ENCODE measurements at places on chromosomes 2 and 18. TPM values are rescaled to one million over a fixed set of nuclear protein-coding genes. Genes with fewer than 3 reads are reported as not detected.
A peak's percentile ranks its signal among the peaks of the same experiment; 100 is the strongest.

DNA sequence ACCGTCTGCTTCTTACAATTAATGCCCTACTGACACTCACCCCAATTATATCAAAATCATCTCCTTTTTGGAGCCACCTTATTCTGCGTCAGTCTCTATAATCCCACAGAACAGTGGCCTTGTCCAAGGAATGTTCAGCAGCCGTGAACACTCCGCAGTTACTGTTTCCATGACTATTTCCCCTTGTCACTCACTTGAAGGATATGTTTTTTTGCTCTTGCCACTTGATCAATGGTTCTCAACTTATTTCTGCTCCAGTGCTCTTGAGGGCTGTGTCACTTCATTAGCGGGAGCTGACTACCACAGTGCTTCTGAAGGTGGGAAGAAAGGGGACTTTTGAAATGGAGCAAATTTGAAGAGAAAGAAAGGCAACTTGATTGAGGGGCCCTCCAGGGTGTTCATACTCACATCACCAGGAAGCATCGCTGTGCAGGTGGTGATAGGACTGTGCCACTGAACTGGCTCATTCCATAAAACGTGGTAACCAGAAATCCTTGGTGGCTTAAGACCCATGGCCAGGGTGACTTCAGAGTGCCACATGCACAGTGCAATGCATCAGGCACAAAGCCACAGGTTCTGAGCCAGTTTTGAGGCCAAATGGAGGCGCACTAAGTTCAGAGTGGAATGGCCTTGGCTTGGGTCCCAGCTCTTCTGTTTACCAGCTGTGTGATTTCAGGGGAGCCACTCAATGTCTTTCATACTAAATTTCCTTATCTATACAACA, 320.6 kb upstream of the RAB12 start:
- no peak for DNase-seq

DNA sequence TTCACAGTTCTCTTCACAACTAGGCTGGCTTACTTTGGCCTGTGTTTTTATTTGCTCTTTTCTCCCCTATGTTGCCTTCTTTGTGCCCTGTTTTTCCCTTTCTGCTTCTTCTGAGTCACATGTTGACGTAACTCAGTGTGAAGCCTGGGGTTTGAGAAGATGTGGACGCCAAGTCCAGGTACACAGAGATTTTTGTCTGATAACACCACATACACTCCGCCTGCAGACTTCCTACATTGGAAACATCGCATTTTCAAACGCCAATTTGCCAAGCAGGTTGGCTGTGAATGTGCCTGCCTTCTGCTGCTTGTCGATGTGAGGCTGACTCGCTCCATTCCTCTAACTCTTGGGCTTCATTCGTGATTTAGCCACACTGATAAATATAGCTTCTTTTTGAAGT, 62.6 kb upstream of the FN1 start:
- DNase-seq, result no peak

GRCh38 chr18:32669549-32670165, 103.2 kb downstream of the KLHL14 start:
- DNase-seq, result no peak

GRCh38 chr2:160375802-160376469, 117.7 kb downstream of the RBMS1 start:
- DNase-seq, result no peak

DNA sequence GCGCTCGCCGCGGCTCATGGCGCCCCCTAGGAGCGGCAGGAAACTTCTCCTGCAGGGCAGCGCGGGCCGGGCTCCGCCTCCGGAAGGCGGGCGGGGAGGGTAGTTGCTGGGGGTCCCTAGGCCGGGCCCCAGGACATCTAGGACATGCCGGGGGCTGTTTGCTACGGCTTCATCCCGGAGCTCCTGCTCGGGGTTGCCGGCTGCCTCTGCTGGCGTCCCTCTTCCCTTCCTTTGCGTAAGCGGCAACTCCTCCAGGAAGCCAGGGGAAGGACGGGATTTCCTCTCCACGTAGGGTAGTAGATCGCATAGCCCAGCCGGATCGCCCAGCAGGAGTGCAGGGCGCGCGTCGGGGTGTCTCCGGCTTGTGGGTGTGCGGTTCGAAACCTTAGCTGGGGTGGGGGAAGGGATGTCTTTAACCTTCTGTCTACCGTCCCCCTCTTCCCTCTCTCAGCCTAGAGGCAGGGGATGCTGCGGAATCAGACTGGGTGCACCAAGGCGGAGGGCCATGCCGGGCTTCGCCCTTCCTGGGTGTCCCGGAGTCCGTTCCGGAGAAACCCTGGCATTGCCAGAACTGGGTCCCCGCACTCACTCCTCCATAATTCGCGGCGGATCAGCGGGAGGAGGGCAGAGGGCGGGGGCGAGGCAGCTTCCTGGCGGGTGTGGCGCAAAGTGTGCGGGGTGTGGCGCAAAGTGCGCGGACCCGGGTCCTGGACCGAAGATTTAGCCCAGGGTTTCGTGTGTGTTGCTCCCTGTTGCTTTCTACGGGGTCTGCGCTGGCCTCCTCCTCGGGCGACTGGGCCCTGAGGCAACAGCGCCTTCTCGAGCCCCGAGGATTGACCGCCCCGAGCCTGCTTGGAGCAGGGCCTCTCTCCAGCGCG, 12.2 kb upstream of the SKOR2 start:
- no peak for DNase-seq

- DNase-seq, result no peak
Observed at GRCh38 chr2:55581435-55581834, 36.0 kb downstream of the PPP4R3B start.

DNA sequence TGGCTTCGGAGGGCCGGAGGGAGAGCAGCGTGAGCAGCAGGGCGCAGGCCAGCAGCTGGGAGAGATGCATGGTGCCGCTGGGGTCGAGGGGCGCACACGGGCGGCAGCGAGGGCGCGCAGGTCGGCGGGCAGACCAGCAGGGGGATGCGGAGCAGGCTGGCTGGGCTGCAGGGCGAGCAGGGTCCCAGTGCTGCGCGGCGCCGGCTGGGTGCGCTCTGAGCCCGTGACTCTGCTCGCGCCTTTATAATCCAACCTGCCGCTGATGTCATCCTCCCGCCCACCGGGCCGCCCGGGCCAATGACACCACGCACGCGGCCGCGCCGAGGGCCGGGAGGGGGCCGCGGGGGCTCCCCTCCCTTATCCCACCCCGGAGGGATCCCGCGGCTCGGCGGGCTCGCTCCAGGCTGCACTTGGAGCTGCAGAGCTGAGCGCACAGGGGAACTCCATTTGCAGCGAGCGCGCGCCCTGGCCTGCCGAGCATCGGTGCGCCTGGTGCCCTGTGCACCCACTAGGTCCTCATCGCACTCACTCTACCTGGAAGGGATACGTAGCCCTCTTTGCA, at the start of gene NPPC:
Gene NPPC (minus strand): TSS at position 217 of the 562 bp plus-strand sequence. CDS start 147 bp downstream, at position 70.
- DNase-seq, result peak; percentile 84

DNA sequence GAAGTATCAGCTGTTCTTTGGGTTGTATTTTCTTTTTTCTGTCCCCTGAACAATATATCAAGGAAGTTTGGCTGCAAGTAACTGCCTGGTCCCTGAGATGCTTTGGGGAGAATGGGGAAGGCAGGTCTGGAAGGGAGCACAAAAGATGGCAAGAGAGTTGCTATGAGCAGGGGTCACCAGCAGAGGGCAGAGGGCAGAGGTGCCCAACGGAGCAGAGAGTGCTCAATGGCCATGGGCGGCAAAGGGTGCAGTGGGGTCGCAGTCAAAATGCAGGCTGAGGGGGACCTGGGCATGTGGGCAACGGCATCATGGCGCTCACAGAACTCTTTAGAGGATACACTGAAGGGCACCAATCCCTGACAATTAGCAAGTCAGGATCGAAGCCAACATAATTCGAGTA, 107.7 kb upstream of the ATP8B1 start:
- DNase-seq, result peak; percentile 22

GRCh38 chr2:63012541-63012940, 38.1 kb upstream of the OTX1 start:
- DNase-seq, result no peak

DNA sequence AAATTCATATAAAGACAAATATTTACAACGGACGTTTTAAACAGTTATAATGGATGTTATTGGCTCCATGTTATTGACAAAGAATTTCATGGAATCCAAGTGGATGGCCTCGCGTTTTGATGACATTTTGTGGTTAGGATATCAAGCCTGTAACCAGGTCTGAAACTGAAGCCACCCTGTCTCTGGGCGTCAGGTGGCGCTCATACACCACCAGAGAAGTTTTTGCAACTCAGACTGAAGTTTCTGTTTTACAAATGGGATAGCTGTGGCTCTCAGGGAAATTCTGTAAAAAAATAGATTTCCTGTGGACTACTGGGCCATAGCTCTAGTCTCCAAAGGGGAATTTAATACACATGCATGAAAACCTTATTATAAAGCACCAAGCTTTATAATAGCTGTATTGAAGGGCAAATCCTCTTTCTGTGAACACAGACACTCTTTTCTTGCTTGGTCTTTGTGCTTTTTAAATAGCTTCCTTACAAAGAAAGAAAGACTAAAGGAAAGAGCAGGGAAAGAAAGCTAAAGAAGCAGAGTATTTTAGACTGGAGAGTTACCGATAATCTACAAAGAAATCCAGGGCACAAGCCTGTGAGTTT, 86.7 kb downstream of the C18orf54 start:
- DNase-seq, result peak; percentile 42

GRCh38 chr2:193584522-193584938, 1389.8 kb upstream of the TMEFF2 start:
- no peak for DNase-seq

The PGAP1 gene
- total RNA-seq, result 36.3 TPM

GRCh38 chr2:95165371-95166064, at the start of gene ZNF2:
ZNF2 (plus strand) TSS chr2:95165809; CDS start chr2:95176227, 10,418 bp downstream.
- peak; percentile 96 for DNase-seq

DNA sequence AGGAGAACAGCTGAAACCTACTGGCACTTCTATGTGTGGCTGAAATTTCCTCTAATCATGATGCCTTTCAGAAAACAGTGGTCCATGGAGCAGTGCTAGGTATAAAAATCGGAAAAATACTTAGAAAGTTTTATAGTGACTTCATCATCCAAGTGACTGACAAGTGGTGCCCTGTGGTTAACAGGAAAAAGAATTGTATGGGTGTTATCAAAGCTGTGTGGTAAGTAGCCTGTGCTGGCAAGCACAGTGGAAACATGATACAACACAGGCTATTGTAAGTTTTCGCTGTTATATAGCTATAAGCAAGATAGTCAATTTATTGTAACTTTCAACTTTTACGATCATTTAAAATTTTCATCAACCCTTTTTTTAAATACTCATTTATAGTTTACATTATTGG, 1599.7 kb upstream of the ZEB2 start:
- no peak for DNase-seq

- no peak for DNase-seq
Observed at GRCh38 chr2:63792530-63792929, 49.2 kb upstream of the UGP2 start.
